ENCODE measurements at places on chromosomes 12 and 14.

GRCh38 chr12:10739157-10740118 lies 16.3 kb upstream of the YBX3 start:
- H3K27ac ChIP-seq = no peak overlapping the region
- H3K36me3 ChIP-seq = no peaks in the 10 kb centered on the region
- no peaks in the 10 kb centered on the region for H3K4me1 ChIP-seq
- no peak for DNase-seq
- no peaks in the 10 kb centered on the region for H3K27me3 ChIP-seq

DNA sequence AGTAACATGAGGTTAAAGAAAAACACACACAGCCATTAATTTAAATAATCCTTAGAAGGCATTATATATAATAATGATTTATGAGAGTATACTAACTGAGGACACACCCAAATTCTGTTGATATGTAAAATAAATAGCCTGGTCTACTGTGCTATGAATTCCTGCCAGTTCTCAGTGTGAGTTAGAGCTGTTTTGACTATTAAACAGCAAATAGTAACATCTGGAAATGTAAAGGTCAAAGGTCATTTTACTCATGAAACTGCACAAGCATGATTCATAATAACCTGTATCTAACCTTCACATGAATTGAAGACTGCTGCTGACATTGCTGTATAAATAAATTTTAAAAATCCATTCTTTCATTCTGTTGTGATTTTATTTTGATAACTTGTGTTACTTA lies 966.7 kb downstream of the SLC6A15 start:
- DNase-seq = no peak
- no peaks in the 10 kb centered on the region for H3K27me3 ChIP-seq
- no peaks in the 10 kb centered on the region for H3K4me1 ChIP-seq
- H3K4me3 ChIP-seq = no peak overlapping the region

DNA sequence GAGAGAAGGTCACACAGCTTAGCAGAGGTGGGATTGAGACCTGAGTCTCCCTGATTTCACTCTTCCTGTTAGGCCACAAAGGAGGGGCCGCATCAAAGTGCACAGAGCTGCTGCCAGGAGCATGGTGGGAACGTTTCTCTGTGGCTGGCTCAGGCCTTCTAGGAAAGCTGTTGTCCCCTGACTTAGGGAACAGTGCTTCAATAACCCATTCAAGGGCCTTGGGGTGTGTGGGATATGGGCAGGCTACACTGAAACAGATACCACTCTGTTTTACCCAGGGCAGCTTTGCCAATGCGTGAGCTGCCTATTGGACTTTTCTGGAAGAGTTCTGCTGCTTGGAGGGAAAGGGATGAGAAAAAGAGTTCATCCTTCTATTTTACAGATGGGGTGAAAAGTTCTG lies 110.0 kb downstream of the ADCK1 start:
- H3K27me3 ChIP-seq = no peaks in the 10 kb centered on the region
- DNase-seq = no peak
- peaks cover 23% of the 10 kb centered on the region for H3K36me3 ChIP-seq

DNA sequence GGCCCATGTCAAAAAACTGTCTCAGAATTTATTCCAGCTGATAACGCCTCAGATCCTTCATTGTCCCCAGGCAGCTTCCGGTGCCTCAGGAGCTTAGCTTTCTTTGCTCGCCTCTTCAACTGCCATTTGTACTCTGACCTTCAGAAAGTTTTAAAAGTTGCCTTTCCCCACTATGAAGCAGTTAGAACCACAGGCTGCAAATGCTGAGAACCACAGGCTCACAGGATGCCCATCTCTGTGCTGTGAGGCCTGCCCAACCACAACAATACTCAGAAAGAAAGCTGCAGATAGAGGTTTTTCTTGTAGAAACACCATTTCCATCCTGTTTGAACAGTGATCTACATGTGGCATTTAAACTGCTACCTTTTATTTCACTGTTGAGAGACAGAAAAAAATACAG lies 131.1 kb downstream of the PRKCH start:
- H3K4me3 ChIP-seq = no peak overlapping the region
- H3K4me1 ChIP-seq = peaks cover 3% of the 10 kb centered on the region
- no peak for DNase-seq
- peaks cover 8% of the 10 kb centered on the region for H3K27me3 ChIP-seq
- H3K27ac ChIP-seq = no peak overlapping the region

- no peak for DNase-seq
- H3K4me3 ChIP-seq = no peak overlapping the region
- no peak overlapping the region for H3K27ac ChIP-seq
- peaks cover 18% of the 10 kb centered on the region for H3K4me1 ChIP-seq
Measured at GRCh38 chr14:104919993-104920315, 4.7 kb upstream of the PLD4 start.

- H3K4me3 ChIP-seq = no peak overlapping the region
- H3K27ac ChIP-seq = no peak overlapping the region
- no peaks in the 10 kb centered on the region for H3K4me1 ChIP-seq
Measured at GRCh38 chr12:5907807-5908206, 37.3 kb downstream of the ANO2 start.

DNA sequence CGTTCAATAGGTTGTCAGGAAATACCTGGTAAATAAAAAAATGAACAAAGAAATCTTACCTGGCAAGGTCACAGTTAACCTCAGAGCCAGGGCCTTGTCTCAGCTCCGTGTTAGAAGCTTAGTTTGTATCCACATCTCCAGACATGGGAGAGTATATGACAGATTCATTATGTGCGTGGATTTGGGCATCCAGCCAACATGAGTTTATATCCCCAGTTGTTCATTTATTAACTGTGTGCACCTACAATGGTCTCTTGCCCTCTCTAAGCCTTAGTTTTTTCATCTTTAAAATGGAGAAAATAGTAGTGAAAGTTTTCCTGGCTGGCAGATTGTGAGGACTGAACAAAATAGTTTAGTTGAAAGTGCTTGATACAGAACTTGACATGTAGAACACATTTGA lies 437.8 kb downstream of the NPAS3 start:
- H3K4me3 ChIP-seq = no peak overlapping the region
- DNase-seq = no peak
- no peak overlapping the region for H3K27ac ChIP-seq
- H3K36me3 ChIP-seq = no peaks in the 10 kb centered on the region
- H3K27me3 ChIP-seq = no peaks in the 10 kb centered on the region

- H3K36me3 ChIP-seq = no peaks in the 10 kb centered on the region
- DNase-seq = no peak
- H3K4me3 ChIP-seq = no peak overlapping the region
- no peaks in the 10 kb centered on the region for H3K4me1 ChIP-seq
- H3K27ac ChIP-seq = no peak overlapping the region
Measured at GRCh38 chr12:132318618-132319033, 10.8 kb downstream of the GALNT9 start.

GRCh38 chr12:95002754-95003153 lies 743 bp downstream of the NDUFA12 start:
- no peaks in the 10 kb centered on the region for H3K27me3 ChIP-seq
- peaks cover 26% of the 10 kb centered on the region for H3K4me1 ChIP-seq
- H3K36me3 ChIP-seq = peaks cover 4% of the 10 kb centered on the region
- H3K4me3 ChIP-seq = peak overlapping the region; percentile 94
- H3K27ac ChIP-seq = peak overlapping the region; percentile 92
- DNase-seq = no peak

DNA sequence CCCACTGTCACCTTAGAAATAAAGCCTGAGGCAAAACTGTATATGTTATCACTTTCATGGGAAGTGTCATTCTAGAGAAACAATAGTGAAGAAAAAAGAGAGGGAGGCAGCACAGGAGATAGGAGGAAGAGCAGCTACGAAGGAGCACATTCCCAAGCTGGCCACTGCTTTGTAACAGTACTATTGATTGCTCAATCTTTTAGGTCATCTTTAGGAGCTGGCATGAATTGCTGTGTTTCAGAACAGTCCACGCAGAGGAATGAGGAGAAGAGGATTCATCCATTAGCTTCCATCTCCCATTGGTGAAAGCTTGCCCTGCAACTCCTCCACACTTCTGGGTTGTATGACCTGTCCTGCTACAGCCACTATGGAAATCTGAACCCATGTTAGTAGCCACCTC lies 372.5 kb upstream of the DDHD1 start:
- peaks cover 4% of the 10 kb centered on the region for H3K36me3 ChIP-seq
- H3K27ac ChIP-seq = no peak overlapping the region
- H3K4me3 ChIP-seq = no peak overlapping the region

- H3K27me3 ChIP-seq = peaks cover 1% of the 10 kb centered on the region
- no peak overlapping the region for H3K4me3 ChIP-seq
- H3K27ac ChIP-seq = no peak overlapping the region
- no peaks in the 10 kb centered on the region for H3K4me1 ChIP-seq
Measured at GRCh38 chr12:70154960-70155589, 88.2 kb upstream of the CNOT2 start.

DNA sequence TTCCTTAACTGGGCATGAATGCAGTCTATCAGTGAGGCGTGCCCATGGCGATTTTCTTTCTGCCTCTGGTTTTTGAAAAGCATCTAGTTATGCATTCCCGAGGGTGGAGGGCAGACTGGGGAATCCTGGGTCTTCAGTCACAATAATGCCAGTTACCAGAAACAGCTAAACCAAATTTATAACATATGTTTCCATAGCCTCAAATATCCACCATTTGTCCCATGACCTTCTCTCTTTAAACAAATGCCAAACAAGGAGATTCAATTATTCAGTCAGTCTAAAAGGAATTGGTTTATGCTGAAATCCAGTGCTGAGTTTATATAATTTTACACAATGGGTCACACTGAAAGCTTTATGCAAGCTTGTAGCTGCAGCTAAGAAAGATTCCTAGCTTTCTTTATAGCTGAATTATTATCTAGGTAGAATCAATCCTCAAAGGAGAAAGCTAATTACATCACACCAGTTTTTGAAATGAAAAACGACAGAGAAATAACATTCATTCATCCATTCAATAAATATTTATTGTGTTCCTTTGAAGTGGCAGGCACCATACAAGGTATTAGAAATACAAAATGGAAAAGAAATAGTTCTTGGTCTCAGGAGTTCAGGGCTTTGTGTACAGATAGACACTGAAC lies 131.3 kb upstream of the RAP1B start:
- no peak overlapping the region for H3K4me3 ChIP-seq
- no peaks in the 10 kb centered on the region for H3K27me3 ChIP-seq
- DNase-seq = no peak
- H3K4me1 ChIP-seq = peaks cover 27% of the 10 kb centered on the region
- H3K36me3 ChIP-seq = no peaks in the 10 kb centered on the region
- no peak overlapping the region for H3K27ac ChIP-seq
